ENCODE measurements at places on chromosomes 7 and 10.
A peak's percentile ranks its signal among the peaks of the same experiment; 100 is the strongest.

DNA sequence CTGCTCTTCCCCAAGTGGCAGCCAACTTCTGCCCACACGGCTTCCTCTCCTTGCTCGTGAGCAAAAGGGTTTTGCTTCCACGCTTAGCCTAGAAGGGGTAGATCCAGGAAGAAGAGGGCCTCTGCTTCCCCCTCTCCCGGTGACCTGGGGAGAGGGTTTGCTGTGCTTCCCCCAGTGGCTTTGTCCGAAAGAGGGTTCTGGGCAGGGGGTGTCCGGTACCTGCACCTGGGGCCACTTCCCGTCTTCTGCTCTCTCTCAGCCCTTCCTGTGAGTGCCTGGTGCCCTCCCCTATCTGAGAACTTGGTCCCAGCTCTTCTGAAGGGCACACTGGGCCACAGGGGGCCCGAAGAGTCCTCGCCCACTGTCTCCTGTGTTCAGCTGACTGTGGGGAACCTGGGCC is 11.3 kb downstream of the JAKMIP3 start:
- DNase-seq = no peak

GRCh38 chr10:78397786-78398185 is 364.1 kb downstream of the RPS24 start:
- no peak for DNase-seq

GRCh38 chr7:19390795-19391194 is 245.6 kb upstream of the FERD3L start:
- DNase-seq = no peak

- no peak for DNase-seq
These were observed 2.8 kb upstream of the ABI1 start for GRCh38 chr10:26863351-26864076.

- DNase-seq = no peak
These were observed 21.8 kb downstream of the FGFBP3 start for GRCh38 chr10:91887272-91888076.

DNA sequence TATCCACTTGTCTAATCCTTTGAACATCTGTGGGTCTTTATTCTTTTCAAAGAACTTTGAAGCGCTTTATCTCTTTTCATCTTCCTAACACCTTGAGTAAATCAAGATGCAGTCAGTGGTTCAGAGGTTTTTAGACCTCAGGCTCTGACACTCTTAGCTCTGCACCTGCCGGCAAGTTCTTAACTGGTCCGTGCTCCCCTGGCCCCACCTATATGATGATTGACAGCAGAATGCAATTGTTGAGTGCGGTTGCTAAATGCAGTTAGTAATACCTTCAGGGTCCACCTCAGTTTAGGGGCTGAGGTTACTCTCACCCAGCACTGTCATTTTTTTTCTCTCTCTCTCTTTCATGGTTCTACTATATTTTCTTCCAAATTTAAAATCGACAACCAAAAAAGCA is 854.2 kb upstream of the AUTS2 start:
- no peak for DNase-seq

GRCh38 chr7:140342727-140343514 is 55.4 kb downstream of the SLC37A3 start:
- peak; percentile 23 for DNase-seq

DNA sequence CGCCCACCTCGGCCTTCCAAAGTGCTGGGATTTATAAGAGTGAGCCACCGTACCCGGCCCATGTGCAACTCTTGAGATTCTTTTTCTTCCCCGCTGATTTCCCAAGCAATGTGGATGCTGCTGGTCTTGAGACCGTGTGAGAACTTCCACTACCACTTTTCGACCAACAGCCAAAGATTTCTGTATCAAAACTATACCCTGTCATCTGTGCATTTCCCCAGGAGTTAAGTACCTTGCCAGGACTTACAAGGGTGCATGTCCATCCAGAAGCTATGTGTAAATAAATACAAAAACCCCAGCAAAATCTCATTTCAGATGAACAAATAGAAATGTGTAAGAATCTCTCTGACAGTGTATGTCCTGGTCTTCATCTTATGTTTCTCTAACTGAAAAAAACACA is 9.9 kb upstream of the GALNT11 start:
- no peak for DNase-seq

- DNase-seq = no peak
These were observed 8.4 kb upstream of the STK32C start for GRCh38 chr10:132316133-132316532.

DNA sequence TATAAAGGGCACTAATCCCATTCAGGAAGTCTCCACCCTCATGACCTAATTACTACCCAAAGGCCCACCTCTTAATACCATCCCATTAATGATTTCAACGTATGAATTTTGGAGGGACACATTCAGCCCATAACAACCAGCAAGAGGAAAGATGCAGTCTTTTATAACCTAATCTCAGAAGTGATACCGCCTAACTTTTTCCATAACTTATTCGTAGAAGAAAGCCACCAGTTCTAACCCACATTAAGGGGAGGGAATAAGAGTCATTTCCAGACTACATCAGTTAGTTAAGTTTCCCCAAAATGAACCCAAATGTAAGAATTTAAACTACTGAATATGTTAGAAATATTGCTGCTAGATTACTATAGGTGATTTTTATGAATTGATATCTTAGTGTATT is 32.1 kb upstream of the LHFPL3 start:
- no peak for DNase-seq

DNA sequence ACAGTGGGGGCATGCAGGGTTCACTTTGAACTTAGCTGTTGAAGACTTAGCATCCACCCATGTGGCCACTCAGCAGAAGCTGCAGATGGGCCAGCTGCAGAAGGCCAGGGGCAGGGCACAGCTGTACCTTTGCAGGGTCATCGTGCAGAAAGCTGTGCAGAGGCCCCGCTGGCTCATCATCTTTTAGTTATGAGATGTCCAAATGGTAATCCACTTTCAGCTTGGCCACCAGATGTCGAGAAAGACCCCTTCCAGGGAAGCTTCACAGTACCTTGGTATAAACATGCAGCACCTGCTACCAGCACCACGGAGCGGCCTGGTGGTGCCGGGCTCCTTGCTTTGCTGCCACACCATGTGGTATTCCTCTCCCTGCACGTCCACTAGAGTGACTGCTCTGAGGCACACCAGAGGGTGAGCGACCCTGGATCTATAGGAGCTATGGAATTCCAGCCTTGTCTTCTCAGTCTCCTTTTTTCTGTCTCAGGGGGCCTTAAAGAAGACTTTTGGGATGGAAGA is 74.2 kb upstream of the LAMB4 start:
- no peak for DNase-seq

DNA sequence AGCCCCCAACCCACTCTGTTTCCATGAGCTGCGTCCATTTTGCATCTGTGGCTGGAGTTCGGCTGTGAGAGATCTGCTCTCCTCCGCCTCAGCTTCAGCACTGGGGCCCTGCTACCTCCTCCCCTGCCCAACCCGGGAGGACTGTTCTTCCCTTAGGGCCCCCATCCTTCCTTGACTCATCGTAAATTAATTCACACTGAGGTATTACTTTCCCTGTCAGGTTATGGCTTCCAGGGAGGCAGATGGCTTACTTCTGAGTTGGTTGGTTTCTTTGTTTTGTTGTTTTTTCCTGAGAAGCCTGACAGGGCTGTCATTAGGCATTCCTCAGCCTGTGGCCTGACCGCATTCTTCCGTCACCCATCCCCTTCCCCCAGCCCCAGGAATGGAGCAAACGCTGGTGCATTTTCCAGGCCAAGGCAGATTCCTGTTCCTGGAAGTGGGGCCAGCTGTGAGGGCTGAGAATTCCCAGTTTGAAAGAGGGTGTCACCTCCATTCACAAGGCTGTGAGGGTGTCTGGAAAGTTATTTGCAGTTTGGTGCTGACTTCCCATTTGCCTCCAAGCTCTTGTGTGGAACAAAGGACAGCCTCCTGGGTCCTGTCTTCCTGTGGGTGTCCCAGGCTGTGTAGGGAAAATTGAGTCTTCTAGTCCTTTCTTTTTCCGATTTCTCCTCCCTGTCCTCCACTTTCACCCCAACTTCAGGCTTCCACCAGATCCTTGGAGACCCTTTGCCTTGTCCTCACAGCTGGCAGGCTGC is 11.7 kb downstream of the CPA5 start:
- DNase-seq = no peak

DNA sequence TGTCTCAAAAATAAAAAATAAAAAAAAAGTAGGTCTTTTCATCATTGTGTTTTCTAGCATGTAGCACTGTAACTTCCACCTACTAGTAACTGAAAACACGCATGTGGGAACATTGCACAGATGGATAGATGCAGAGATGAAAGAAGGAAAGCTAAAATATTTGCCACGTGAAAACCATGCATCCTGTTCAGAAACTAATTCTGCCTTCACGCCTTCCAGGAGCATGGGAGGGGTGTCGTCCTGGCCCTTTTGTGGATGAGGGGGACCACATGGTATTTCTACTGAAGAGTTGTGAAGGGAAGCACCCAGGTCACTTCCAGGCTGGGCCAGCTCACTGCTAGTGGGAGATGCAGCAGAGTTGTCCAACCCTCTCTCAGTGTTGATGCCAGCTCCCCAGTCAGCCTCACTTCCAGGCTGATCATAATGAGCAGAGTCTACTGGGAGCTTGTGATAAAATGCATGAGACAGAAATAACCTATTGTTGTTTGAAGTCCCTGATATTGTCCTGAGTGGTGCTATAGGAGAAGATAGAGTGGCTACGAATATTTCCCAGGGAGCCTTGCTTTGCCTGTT is 287.1 kb upstream of the CELF2 start:
- DNase-seq = no peak

DNA sequence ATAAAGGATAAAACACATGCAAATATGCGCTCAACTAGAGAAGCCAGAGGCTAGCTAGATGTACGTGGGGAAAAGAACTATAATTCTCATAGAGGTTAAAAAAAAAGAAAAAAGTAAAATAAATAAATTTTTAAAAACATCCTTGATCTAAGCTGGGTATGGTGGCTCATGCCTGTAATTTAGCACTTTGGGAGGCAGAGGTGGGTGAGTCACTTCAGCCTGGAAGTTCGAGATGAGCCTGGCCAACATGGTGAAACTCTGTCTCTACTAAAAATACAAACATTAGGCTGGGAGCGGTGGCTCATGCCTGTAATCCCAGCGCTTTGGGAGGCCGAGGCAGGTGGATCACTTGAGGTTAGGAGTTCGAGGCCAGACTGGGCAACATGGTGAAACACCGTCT is 18.6 kb upstream of the HSPA12A start:
- no peak for DNase-seq

- DNase-seq = no peak
These were observed 336.0 kb downstream of the GLRX3 start for GRCh38 chr10:130472236-130472635.

DNA sequence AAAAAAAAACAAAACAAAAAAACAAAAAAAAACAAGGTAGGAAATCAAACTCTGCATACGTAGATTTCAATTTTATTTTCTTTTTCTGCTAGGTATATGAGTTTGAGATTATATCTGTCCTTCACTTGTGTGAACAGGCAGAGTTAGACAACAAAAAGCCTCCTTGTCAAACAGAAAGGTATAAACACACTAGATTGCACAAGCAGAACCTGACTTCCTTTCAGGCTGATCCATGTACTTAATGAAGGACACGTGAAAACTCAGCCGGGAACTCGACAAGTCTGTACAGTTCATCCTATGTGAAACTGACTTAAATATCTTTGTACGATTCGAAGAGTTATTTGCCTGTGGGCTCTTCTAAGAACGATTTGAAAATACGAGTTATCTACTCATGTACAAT is 254.1 kb downstream of the ARL4A start:
- DNase-seq = no peak

- DNase-seq = no peak
These were observed 162.7 kb downstream of the PRKAG2 start for GRCh38 chr7:151714201-151714600.

- no peak for DNase-seq
These were observed 49.3 kb upstream of the RAB18 start for GRCh38 chr10:27454837-27455236.

DNA sequence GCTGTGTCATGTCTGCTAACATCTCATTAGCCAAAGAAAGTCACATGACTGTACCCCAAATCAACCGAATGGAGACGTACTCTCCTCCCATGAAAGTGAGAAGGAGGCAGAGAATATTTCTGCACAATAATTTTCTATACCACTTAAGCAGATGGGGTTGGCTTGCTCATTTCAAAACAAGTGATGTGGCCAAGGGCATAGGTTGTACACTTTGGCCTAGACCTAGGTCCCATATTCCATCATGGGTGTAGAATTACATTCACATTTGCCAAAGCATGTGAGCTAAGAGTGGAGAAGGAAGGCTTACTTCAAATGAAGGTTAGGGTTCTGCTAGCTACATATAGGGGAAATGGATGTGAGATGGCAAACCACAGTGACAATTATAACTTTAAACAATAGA is 83.0 kb downstream of the ZNF365 start:
- no peak for DNase-seq

- no peak for DNase-seq
These were observed 38.8 kb upstream of the ZRANB1 start for GRCh38 chr10:124903111-124903510.

DNA sequence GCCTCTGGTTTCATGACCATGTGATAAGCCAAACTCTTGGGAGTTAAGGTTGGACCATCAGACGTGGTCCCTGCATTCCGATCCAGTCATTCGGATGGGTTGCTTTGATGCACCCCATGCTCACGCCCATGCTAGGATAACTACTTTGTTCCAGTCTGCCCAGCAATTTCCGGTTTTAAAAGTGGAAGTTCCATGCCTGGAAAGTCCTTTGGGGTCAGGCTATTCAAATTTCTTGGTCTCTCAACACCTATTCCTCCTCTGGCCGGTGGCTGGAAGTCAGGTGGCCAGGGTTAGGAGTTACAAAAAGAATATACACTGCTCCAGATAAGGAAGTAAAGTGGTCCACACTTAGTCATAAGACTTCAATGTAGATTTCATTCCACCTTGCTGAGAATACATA is 37.7 kb upstream of the HABP2 start:
- DNase-seq = no peak

All from DND-41 (cell line).